ENCODE measurements at places on chromosomes 12 and 14.
A peak's percentile ranks its signal among the peaks of the same experiment; 100 is the strongest.

- no peak for DNase-seq
These were observed 25.7 kb downstream of the NTN4 start for GRCh38 chr12:95764848-95765247.

GRCh38 chr12:124217508-124218242 lies 77.2 kb upstream of the RFLNA start:
- no peak for DNase-seq

DNA sequence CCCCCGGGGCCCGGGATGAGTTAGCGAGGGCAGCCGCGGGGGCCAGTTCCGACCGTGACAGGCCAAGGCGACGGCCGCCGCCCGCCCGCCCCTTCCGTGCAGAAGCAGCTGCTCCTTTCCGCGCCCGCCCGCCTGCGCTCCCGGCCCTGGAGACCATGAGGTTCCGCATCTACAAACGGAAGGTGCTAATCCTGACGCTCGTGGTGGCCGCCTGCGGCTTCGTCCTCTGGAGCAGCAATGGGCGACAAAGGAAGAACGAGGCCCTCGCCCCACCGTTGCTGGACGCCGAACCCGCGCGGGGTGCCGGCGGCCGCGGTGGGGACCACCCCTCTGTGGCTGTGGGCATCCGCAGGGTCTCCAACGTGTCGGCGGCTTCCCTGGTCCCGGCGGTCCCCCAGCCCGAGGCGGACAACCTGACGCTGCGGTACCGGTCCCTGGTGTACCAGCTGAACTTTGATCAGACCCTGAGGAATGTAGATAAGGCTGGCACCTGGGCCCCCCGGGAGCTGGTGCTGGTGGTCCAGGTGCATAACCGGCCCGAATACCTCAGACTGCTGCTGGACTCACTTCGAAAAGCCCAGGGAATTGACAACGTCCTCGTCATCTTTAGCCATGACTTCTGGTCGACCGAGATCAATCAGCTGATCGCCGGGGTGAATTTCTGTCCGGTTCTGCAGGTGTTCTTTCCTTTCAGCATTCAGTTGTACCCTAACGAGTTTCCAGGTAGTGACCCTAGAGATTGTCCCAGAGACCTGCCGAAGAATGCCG lies 699 bp downstream of the MGAT2 start:
- no peak for DNase-seq

DNA sequence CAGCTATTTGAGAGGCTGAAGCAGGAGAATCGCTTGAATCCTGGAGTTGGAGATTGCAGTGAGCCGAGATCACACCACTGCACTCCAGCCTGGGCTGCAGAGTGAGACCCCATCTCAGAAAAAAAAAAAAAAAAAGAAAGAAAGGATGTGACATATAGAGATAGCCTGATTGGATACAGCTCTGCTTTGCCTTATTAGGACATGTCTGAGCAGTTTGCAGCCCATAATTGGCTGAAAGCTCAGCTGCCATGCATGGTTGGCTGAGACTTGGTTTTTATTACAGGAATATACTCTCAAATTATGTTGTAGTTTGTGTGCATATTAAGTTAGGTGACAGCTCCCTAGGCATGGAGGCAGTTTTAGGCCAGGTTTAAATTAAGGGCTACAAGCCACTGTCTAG lies 6.3 kb downstream of the TIGAR start:
- no peak for DNase-seq

- no peak for DNase-seq
These were observed 29.3 kb downstream of the ACTR6 start for GRCh38 chr12:100229876-100230275.

DNA sequence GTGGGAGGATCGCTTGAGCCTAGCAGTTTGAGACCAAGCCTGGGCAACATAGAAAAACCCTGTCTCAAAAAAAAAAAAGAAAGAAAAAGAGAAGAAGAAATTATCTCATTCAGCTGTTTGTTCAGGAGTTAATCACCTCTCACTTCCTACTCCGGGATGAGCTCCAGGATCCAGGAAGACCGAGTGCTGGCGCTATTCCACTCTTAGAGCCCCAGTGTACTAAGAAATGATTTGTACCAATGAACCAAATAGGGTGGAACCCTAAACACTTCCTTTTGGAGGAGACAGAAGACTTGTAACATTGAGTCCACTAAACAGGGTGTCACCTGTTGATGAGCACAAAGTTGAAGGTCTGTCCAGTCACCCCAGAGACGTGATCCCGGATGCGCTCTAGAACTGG lies 3.6 kb downstream of the ALKBH2 start:
- DNase-seq = no peak

- DNase-seq = peak; percentile 49
These were observed 485 bp downstream of the SENP1 start for GRCh38 chr12:48105321-48105866.

Measured in CD8-positive, alpha-beta T cell (primary cell).